Stromal cell of bone marrow (primary cell): ENCODE measurements at places on chromosomes 11 and 22.

- no peak for DNase-seq
Observed at GRCh38 chr11:69233744-69234570, 60.0 kb upstream of the MYEOV start.

DNA sequence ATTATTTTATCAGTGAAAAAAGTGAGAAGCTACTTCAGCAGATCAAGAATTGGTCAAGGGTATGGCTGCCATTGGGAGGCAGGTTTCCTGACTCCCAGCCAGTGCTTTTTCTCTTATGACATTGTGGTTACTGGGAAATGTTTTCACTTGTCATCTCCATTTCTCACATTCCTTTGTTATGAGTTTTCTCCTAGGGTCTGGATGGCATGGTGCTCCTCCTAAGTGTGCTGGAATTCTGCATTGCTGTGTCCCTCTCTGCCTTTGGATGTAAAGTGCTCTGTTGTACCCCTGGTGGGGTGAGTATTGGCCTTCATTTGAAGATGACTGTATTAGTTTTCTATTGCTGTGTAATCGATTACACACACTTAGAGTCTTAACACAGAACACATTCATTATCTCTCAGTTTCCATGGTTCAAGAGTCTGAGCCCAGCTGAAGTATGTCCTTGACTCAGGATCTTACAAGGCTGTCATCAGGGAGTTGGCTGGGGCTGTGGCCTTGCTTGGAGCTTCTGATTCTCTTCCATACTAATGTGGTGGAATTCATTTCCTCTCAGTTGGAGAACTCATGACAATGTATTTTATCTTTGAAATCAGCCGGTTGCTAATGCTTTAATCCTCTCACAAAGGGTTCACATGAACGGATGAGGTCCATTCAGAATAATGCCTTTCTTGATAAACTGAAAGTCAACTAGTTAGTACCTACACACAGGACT lies 21.0 kb upstream of the MS4A6E start:
- DNase-seq = no peak

- DNase-seq = no peak
Observed at GRCh38 chr11:119693253-119693815, 35.7 kb downstream of the NECTIN1 start.

GRCh38 chr11:124983674-124984511 lies 29.9 kb downstream of the CCDC15 start:
- no peak for DNase-seq

DNA sequence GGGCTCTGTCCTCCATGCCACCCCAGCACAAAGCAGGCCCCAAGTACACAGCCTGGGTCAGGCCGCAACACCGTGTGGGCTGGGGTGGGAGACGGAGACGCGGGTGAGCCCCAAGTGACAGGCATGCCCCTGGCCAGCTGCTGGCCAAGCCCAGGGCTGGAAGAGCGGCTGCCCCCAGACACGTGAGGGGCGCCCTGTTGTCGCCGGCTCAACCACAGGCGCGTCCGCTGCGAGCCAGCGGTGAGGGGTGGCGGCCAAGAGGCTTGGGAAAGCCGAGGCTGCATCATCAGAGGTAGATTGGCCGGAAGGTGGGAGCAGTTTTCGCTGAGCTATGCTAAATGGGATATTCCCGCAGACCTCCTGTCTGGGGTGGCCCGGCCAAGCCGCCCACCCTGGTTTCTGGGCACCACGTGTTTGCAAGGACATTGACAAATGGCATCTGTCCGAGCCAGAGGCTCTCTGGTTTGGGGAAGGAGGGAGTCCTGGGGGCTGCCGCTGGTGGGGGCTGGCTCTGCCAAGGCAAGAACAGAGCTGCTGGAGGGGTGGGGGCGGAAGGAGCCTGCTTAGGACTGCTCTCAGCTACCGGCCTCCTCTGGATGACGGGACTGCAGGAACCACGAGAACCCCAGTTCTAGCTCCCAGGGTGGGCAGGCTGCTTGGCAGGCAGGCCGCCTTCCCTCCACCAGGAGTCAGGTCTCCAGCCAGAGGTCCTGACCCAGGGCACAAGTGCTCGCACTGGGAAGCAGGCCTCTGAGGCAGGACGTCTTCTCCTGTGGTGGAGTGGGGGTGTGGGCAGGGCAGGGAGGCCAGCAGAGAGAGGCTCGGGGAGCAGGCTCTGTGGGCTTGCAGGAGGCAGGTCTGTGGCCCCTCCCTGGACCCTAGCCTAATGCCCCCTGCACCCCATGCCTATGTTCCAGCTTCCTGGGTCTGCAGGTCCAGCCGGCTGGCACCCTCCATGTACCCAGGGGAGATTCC lies 552 bp downstream of the PRR33 start:
- no peak for DNase-seq

DNA sequence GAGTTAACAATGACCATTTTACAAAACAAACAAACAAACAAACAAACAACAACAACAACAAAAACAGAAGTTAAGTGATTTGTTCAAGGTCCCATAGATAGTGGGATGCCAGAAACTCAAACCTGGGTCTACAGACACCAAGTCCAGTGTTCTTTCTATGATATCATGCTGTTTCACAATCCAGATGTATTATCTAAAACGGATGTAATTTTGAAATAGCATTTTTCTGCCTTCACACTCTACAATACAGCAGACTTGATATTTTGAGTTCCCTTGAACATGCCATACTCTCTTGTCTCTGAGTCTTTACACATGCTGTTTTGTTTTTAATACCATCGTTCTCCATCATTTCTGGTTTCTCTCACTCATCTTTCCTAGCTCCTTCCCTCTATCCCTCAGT lies 104.5 kb downstream of the RELT start:
- DNase-seq = no peak
